Foreskin keratinocyte (primary cell): ENCODE measurements at places on chromosomes 3 and 15. TPM values are rescaled to one million over a fixed set of nuclear protein-coding genes. Genes with fewer than 3 reads are reported as not detected.

CA12 gene
- polyA plus RNA-seq, result 8.8 and 10.6 TPM in 2 replicates

OR5AC2 gene
- polyA plus RNA-seq, result not detected in 2 replicates

LHFPL4 gene
- not detected in 2 replicates for polyA plus RNA-seq

FRMD5 gene
- polyA plus RNA-seq, result 6.6 and 7.1 TPM in 2 replicates

CYP19A1 gene
- polyA plus RNA-seq, result not detected in 2 replicates

XCR1 gene
- polyA plus RNA-seq, result not detected in 2 replicates

C3orf49 gene
- not detected in 2 replicates for polyA plus RNA-seq

RASGRP1 gene
- not detected in 2 replicates for polyA plus RNA-seq

RFTN1 gene
- 18.5 and 19.9 TPM in 2 replicates for polyA plus RNA-seq

ADAMTS9 gene
- 0.04 and 0.11 TPM in 2 replicates for polyA plus RNA-seq

PRSS50 gene
- not detected in 2 replicates for polyA plus RNA-seq

SERINC4 gene
- 0.06 and 0.08 TPM in 2 replicates for polyA plus RNA-seq

TNFAIP8L3 gene
- polyA plus RNA-seq, result 0.17 and 0.19 TPM in 2 replicates

POLG gene
- polyA plus RNA-seq, result 30.7 and 39.1 TPM in 2 replicates

NR1I2 gene
- polyA plus RNA-seq, result not detected in 2 replicates

SERPINI1 gene
- polyA plus RNA-seq, result 2.4 and 3.4 TPM in 2 replicates

SLC28A2 gene
- not detected in 2 replicates for polyA plus RNA-seq

ZBED2 gene
- polyA plus RNA-seq, result 93.0 and 101 TPM in 2 replicates

PRRT3 gene
- 1.3 and 1.4 TPM in 2 replicates for polyA plus RNA-seq

MUC4 gene
- not detected in 2 replicates for polyA plus RNA-seq

CTXN2 gene
- not detected in 2 replicates for polyA plus RNA-seq

HTR3E gene
- polyA plus RNA-seq, result not detected in 2 replicates

GATA2 gene
- not detected in 2 replicates for polyA plus RNA-seq

SSR3 gene
- 543 and 590 TPM in 2 replicates for polyA plus RNA-seq

ARGFX gene
- not detected in 2 replicates for polyA plus RNA-seq

GABRG3 gene
- not detected in 2 replicates for polyA plus RNA-seq

NFKBIZ gene
- 2.3 and 2.4 TPM in 2 replicates for polyA plus RNA-seq

TOP2B gene
- polyA plus RNA-seq, result 48.0 and 49.5 TPM in 2 replicates

ST3GAL6 gene
- 0.99 and 1.3 TPM in 2 replicates for polyA plus RNA-seq

GBE1 gene
- 8.3 and 10.6 TPM in 2 replicates for polyA plus RNA-seq

RAB7A gene
- polyA plus RNA-seq, result 196 and 232 TPM in 2 replicates

P2RY14 gene
- polyA plus RNA-seq, result not detected in 2 replicates

GOLGA8G gene
- not detected in 2 replicates for polyA plus RNA-seq

GOLGA6B gene
- not detected in 2 replicates for polyA plus RNA-seq

IGSF11 gene
- not detected in 2 replicates for polyA plus RNA-seq

OR5K2 gene
- not detected in 2 replicates for polyA plus RNA-seq

IMPG2 gene
- polyA plus RNA-seq, result 0.01 TPM in 2 replicates

TRPC1 gene
- polyA plus RNA-seq, result 0.76 and 1.4 TPM in 2 replicates

KCNH8 gene
- polyA plus RNA-seq, result not detected in 2 replicates

DOCK3 gene
- 0.02 TPM in 2 replicates for polyA plus RNA-seq

ATP10A gene
- not detected in 2 replicates for polyA plus RNA-seq

P2RY1 gene
- 0.35 TPM in 2 replicates for polyA plus RNA-seq

ZKSCAN7 gene
- polyA plus RNA-seq, result 0.77 and 0.87 TPM in 2 replicates

BFSP2 gene
- not detected in 2 replicates for polyA plus RNA-seq
